Stimulated activated CD4-positive, alpha-beta T cell treated with anti-CD3 and anti-CD28 coated beads, Interleukin-12 subunit alpha, Interleukin-12 subunit beta, amount 100 ng/mL, for 24 hours (primary cell): ENCODE measurements at places on chromosomes 3 and 15.

DNA sequence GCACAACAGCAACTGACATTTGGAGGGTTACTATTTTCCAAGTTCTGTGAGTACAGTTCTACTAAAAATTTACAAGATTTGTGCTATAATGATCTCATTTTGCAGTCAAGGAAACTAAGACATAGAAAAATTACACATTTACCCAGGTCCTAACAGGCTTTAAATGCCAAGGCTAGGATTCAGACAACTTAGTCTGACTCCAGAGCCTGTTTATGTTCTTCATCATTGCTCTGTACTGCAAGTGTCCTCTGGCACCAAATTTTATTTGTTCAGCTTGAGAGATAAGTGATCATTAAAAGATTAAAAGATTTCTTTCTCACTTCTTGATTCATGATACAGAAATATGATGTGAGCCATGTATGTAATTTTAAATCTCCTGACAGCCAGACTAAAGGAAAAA is 290.8 kb downstream of the UBE2E2 start:
- no peak for DNase-seq

- DNase-seq = no peak
Observed at GRCh38 chr3:16378415-16378814, 113.4 kb downstream of the OXNAD1 start.

DNA sequence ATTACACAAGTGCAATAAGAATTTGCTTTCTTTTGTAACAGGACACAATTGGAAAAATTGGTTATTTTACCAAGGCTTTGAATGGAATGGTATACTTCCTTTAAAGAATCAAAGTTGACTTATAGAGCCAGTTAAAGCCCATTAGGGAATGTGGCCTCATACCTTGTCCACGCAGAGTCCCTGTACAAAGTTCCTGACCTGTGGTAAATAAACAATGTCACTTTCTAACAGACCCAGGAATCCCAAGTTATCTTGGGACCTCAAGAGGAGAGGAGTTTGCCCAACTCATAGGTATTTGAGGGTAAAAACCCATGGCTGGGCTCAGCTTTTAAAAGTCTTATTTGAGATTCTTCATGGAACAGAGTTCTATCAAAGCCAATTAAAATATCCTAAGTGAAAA is 12.0 kb upstream of the NUP210 start:
- no peak for DNase-seq

GRCh38 chr3:14148041-14148985 is 23.5 kb downstream of the TMEM43 start:
- no peak for DNase-seq

DNA sequence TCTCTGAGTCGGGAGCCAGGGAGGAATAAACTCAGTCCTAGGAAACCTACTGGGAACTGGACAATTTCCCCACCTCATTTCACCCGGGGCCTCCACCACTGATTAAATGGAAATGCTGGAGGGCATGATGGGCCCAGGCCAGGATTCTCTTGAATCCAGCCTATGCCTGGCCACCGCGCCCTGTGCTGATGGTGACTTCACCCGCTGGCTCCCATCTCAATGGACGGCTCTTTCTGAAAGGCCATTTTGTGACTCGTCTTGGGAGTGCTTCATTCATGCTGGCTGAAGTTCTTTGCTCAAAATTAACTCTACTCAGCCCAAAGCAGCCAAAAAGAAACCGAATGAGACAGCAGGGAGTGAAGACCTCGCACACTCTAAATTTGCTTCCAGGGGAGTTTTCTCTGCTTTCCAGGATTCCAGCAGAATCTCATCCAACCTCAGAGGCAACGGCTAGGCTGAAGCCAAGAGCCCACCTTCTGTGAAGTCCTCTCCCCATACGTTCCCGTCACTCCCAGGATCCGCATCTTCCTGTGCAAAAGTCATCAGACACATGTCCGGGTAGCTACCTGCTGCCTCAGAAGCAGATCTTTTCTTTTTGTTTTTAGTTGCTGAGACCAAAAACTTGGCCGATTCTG is 266.0 kb upstream of the ICE2 start:
- no peak for DNase-seq

GRCh38 chr3:120854908-120855526 is 53.0 kb upstream of the STXBP5L start:
- no peak for DNase-seq

- DNase-seq = no peak
Observed at GRCh38 chr3:124296406-124296805, 304.5 kb upstream of the ROPN1 start.

- DNase-seq = no peak
Observed at GRCh38 chr3:60399861-60400845, 851.1 kb downstream of the FHIT start.

GRCh38 chr15:31262901-31263671 is 63.5 kb upstream of the KLF13 start:
- no peak for DNase-seq
